ENCODE measurements at places on chromosomes 2 and 18.

DNA sequence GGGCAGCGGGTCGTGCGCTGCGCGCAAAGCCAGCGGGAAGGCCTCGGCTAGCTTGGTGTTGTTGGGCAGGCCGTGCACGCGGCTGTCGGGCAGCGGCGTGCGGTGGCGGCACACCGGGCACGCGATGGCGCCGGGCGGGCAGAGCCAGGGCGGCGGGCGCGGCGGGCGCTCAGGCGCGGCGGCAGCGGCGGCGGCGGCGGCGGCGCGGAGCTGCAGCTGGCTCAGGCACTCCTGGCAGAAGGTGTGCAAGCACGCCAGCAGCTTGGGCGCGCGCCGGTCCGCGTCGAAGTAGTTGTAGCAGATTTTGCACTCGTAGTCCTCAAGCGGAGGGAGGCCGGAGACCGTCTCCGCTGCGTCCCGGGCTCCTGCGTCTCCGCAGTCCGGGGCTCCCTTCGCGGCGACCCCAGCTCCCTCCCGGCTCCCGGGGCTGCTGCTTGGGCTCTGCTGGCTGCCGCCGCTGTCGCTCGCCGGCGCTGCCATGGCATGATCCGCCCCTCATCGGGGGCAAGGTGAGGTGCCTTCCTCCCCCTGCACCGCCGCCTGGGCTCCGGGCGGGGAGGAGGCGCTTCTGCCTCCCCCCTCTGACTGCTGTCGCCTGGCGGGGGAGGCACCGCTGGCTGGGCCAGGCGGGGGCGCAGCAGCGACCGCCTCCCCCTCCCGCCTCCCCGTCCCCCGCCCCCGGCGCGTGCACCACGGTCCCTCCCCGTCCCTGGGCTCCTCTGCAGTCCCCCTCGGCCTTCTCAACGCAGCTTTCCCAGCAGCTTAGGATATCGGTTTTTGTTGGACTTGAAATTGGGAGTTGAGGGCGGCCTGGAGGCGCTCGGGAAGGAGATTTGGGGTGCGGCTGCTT, 21.0 kb upstream of the PAX3 start:
- no peak for DNase-seq

DNA sequence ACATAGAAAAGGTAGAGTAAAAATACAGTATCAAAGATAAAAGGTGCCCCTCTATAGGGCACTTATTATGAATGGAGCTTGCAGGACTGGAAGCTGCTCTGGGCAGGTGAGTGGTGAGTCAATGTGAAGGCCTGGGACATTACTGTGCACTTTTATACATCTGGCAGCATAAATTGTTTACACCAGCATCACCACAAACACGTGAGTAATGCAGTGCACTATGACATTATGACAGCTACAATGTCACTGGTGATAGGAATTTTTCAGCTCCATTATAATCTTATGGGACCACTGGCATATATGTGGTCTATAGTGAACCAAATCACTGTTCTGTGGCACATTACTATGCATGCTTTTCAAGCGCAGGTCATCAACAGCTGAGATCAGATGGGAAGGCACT, 48.1 kb downstream of the TPGS2 start:
- DNase-seq, result no peak

DNA sequence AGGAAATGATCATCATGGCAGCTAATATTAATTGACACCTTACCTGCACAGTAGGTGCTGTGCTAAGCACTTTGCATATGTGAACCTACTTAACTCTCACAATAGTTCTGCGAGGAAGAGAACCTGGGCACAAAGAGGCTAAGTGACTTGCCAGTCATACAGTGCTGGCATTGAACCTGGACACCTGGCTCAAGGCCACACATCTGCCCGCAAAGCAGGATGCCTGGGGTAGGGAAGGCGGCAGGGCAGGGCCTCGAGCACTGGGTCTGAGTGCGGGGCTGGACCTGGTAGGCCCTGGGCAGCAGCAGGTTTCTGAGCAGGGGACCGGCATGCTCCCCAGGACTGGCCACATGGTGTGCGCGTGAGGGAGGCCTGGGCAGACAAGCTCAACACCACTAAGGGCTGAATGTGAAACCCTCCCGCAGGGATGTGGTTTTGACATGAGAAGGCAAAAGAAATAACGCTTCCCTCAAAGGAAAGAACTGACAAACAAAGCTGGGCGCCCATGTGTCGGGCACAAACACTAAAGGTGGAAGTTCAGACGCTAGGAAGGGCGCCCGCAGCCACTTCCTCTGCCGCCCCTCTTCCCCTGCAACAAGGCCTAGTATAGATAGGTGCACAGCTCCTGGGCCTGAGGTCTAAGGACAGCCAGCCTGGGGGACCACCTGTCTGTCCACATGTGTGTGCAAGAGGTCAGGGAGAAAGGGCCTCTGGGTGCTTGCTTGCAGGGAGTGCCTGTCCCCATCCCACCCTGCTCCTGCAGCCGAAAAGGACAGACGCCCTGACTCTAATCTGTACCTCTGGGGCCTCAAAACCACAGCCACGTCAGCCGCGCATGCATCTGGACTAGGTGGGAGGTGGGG, 92.5 kb downstream of the ZFP36L2 start:
- no peak for DNase-seq

DNA sequence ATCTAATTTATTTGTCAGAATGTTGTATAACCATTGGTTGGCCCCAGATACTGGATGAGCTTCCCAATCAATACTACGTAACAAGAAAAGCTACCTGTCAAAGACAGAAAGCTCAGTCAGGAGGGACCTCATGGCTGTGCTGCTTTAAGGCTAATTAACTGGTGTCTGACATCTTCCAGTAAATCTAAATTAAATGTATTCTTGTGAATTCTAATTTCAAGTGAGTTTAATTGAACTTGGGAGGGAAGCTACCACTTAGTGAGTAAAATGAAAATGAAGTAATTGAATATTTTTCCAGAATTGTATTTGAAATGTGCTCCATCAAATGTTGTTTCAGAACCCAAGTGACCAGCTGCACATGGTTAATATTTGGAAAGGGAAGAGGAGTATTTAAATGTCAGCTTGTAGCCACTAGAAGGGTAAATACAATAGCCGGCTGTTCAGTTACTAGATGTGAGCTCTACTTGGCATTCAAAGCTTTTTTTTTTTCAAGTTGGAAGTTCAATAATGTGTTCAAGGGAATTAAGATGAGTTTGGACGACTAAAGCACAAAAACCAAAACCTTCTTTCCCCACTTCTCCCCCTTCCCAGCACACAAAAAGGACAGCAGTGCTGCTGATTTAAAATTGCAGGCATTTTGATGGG, 62.0 kb downstream of the GPR39 start:
- DNase-seq, result no peak

- no peak for DNase-seq
Observed at GRCh38 chr2:102664471-102664909, 45.1 kb downstream of the SLC9A2 start.

GRCh38 chr18:48613589-48614404, 75.0 kb downstream of the CTIF start:
- DNase-seq, result no peak
